ENCODE measurements at places on chromosomes 11 and 22. TPM values are rescaled to one million over a fixed set of nuclear protein-coding genes. Genes with fewer than 3 reads are reported as not detected.

OR52E8 gene
- not detected for total RNA-seq

ALG12 gene
- total RNA-seq = 18.6 TPM

RBM4 gene
- total RNA-seq = 142 TPM

CD248 gene
- total RNA-seq = 455 TPM

RGL4 gene
- total RNA-seq = not detected

TTC36 gene
- 0.58 TPM for total RNA-seq

DCDC1 gene
- total RNA-seq = not detected

MN1 gene
- total RNA-seq = 0.15 TPM

MICAL2 gene
- 226 TPM for total RNA-seq

C1QTNF6 gene
- total RNA-seq = 3.9 TPM

OR8G5 gene
- not detected for total RNA-seq

MMP11 gene
- 2.0 TPM for total RNA-seq

BTG4 gene
- total RNA-seq = not detected

OR6A2 gene
- not detected for total RNA-seq

FOSL1 gene
- total RNA-seq = 135 TPM

C22orf42 gene
- total RNA-seq = not detected

P2RX3 gene
- total RNA-seq = not detected

SCGB2A2 gene
- not detected for total RNA-seq

SLC6A5 gene
- total RNA-seq = not detected

ZNF280B gene
- total RNA-seq = 0.18 TPM

MYOD1 gene
- not detected for total RNA-seq

TREH gene
- total RNA-seq = 0.09 TPM

RBFOX2 gene
- 155 TPM for total RNA-seq

SLC22A9 gene
- not detected for total RNA-seq

SMC1B gene
- total RNA-seq = not detected

OR51B2 gene
- not detected for total RNA-seq

ST14 gene
- total RNA-seq = not detected

PLAAT2 gene
- not detected for total RNA-seq

ART1 gene
- total RNA-seq = not detected

ACRV1 gene
- not detected for total RNA-seq

KDM4E gene
- not detected for total RNA-seq

SERHL2 gene
- 5.4 TPM for total RNA-seq

MS4A12 gene
- not detected for total RNA-seq

SCGB1A1 gene
- not detected for total RNA-seq

APOL4 gene
- not detected for total RNA-seq

MS4A6A gene
- not detected for total RNA-seq

ST13 gene
- total RNA-seq = 242 TPM

CELSR1 gene
- 6.6 TPM for total RNA-seq

GRIA4 gene
- total RNA-seq = not detected

ZW10 gene
- total RNA-seq = 14.1 TPM

PIK3C2A gene
- 60.5 TPM for total RNA-seq

ALDH3B2 gene
- not detected for total RNA-seq

FAM180B gene
- not detected for total RNA-seq

HORMAD2 gene
- total RNA-seq = not detected

FOLR1 gene
- not detected for total RNA-seq

OR8D4 gene
- total RNA-seq = not detected

NEAT1 gene
- 223 TPM for total RNA-seq

TTLL1 gene
- total RNA-seq = 7.7 TPM

EFCAB6 gene
- total RNA-seq = 0.77 TPM

Measured in HFFc6 (cell line).